ENCODE measurements at places on chromosomes 4 and X. TPM values are rescaled to one million over a fixed set of nuclear protein-coding genes. Genes with fewer than 3 reads are reported as not detected.

The WAS gene
- 0.36 TPM for total RNA-seq

The SORCS2 gene
- 11.5 TPM for total RNA-seq

The POF1B gene
- total RNA-seq: not detected

- no peak for DNase-seq
Measured at GRCh38 chrX:46922611-46923010, 10.4 kb downstream of the JADE3 start.

GRCh38 chrX:109848461-109849050 lies 115.5 kb upstream of the ACSL4 start:
- DNase-seq: no peak

DNA sequence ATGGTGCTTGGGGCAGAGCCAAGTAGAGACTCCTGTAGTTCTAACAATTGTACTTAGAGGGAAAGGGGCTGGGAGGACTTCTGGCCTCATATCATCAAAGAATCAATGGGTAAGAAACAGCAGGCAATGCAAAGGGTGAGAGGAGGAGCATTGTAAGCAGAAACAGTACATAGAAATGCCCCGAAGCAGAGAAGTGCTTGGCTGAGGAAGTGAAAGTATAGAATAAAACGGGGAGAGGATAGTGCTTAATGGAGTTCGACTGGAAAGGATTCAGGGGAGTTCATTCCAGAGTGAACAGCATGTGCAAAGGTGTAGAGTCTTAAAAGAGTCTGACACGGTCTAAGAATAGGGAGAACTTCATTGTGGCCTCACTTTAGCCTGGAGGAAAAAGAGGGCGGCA lies 103.0 kb downstream of the SYNPO2 start:
- DNase-seq: no peak

GRCh38 chrX:154484255-154485149 lies 1.9 kb downstream of the UBL4A start:
- DNase-seq: peak; percentile 91

DNA sequence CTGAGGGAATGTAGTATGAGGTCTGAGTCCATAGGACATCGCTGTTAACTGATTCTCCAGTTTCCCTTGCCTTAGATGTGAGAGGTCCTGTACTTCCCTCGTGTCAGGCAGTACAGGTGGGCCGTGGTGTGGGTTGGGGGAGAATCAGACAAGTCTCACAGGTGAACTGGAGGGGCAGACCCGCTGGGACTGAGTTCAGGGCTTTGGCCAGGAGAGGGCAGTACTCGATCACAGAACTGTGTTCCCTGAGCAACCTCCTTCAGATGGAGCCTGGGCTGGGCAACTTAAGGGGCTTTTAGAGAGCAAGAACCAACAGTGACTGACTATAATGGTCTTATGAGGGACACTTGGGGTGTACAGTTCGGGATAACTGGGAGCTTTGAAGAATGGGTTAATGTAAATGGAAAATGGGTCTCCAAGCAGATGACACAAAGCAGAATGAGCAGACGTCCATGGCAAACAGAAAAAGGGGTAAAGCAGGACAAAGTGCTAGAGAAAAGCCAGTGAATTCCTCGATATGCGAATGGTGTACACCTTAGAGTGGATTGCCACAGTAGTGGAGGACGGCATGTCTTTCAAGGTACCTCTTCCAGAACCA lies 83.6 kb downstream of the CCNG2 start:
- DNase-seq: peak; percentile 59
